Activated CD4-positive, alpha-beta T cell treated with anti-CD3 and anti-CD28 coated beads, Interleukin-2, Interleukin-6, amounts not matched to agents 100 ng/mL and 50 ng/mL, durations not matched to agents 16 hours and 8 hours (primary cell): ENCODE measurements at places on chromosomes 6 and 20.

DNA sequence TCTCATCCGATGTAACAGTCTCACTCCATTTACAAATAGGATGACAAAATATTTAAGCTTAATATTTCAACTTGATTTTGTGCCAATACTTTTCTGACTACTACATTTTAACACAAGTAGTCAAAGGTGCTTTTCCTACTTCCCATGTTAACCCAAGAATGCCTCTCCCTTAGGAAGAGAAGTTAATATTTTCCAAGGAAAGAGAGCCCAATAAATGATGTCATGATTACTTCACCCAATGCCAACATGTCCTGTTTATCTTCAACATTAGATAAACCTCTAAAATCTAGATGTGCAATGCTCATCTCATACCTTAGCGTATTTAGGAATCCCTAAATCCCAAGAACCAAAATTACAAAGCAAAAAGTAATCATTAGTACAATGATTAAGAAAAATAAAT lies 156.7 kb upstream of the TENT5A start:
- no peak for DNase-seq

- no peak for DNase-seq
Observed at GRCh38 chr6:137656735-137657134, 162.5 kb upstream of the OLIG3 start.

GRCh38 chr6:37822851-37823682 lies 3.5 kb downstream of the ZFAND3 start:
- DNase-seq = peak; percentile 18

DNA sequence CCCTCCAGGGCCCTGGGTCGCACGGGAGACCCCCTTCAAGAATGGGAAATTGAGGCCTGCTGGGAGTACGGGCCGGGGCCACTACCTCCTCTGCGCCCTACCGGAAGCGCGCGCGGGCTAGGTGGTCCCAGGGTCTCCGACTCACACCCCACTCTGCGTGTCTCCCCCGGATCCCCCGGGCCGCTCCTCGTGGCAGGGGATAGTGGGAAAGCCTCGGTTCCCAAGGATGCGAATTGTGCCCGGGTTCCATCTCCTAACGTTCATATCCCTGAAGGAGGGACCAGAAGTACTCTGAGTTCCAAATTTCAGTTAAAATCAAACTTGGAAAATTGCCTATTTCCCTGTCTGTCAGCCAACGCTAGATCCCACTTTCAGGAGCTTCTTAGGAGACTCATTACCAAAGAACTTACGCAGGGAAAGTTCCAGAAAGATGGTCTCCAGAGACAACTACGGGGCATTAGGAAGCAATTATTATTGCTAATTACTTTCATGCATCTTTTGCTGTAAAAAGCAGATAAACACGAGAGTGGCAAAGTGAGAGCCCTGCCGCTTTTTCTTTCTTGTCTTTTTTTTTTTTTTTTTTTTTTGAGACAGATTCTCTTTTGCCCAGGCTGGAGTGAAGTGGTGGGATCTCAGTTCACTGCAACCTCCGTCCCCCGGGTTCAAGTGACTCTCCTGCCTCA lies 858 bp downstream of the FAM83D start:
- DNase-seq = no peak

GRCh38 chr20:24684421-24684871 lies 215.0 kb downstream of the SYNDIG1 start:
- no peak for DNase-seq

DNA sequence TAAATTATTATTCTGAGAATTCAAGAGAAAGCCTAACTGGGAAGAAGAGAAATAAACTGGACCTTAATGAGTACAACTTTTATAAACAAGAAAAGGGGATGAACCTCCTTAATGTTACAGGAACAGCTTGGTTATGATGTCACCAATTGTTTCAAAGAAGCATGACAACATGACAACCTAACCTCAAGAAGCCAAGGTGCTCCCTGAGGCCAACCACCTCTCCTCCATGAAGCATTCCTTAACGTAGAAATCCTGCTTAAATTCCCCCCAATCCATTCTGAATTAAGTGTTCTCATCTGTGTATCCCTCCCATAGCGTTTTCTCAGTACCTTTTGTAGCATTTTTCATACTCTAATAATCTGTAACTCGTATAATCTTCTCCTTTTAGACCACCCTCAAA lies 1.7 kb downstream of the HBS1L start:
- DNase-seq = peak; percentile 36

DNA sequence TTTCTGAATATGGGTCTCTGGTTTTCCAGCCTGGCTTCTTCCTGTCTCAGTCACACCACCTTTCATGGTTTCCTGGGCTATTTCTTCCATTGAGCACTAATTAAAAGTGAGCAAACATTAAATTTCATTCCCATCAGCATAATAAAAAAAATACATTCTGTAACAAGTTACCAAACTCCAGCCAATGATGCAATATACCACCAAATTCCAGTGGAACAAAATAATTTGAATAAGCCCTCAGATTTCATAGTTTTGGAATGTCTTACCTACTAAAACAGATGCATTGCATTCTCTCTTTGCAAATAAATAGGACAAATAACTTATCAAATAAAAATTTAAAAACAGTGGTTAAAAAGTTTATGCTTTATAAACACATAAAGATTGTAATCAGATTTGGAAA lies 97.8 kb upstream of the PRDM1 start:
- no peak for DNase-seq

GRCh38 chr6:89927791-89928550 lies 33.7 kb downstream of the GJA10 start:
- no peak for DNase-seq

- DNase-seq = peak; percentile 56
Observed at GRCh38 chr6:41439524-41440418, 104.4 kb downstream of the NCR2 start.

DNA sequence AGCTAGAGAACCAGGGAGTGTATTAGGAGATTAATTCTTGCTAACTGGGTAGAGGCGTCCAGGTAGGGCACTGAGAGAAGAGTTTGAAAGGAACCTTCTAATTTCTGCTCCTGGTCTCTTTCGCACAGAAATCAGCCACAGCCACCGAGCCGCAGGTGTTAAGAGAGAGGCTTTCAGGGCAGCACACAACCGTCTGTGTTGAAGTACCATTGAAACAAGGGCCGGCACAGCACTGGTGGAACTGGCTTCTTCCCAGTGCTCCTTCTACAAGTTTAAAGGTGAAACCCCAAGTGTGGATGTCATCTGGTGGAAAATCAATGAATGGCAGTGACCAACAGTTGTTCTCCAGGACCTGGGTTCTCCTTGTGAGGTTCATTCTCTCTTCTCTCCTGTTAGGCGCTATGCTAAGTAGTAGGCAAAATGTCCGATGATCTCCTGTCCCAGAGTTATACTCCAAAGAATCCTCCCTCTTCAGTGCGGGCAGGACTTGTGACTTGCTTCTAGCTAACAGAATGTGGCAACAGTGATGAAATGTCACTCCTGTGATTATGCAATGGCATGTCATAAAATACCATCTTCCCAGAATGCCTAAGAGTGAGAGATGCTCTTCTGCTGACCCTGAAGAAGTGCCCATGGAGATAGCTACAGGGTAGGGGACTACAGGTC lies 15.0 kb upstream of the RIN2 start:
- DNase-seq = no peak

- peak; percentile 44 for DNase-seq
Observed at GRCh38 chr6:112117554-112117953, 30.2 kb downstream of the FAM229B start.

DNA sequence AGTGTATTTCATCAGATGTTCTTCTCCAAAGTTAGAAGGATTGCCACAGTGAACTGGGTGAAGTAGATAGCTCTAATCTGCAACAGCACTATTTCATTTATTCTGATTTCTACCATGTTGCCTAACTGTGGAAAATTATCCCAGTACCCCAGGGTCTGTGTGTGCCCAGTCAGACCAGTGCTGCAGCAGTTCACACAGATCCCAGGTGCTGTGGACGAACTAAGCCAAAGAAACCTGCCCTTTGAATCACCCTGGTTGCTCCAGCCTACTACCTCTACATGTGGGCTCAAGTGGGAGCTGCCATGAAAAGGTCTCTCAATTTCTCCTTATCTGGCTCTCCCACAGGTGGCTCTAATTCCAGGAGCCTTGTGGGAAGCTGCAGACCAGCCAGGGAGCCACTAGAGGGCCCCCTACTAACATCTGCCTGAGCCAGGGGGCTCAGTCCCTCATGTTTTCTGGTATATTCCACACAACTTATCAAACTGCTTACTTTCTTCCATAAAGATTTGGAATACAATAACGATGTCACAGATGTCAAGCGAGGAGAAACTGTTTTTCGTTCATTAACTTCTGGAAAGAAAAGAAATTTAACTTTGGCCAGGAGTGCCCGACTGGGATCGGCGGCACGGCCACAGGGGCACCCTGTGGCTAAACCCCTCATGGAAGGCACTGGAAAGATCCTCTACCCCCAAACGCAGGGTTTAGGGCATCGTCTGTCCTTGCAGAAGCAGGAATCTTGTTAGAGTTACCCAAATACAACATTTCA lies 31.6 kb upstream of the LY86 start:
- peak; percentile 65 for DNase-seq

GRCh38 chr6:82182756-82183155 lies 64.8 kb downstream of the IBTK start:
- DNase-seq = peak; percentile 48

DNA sequence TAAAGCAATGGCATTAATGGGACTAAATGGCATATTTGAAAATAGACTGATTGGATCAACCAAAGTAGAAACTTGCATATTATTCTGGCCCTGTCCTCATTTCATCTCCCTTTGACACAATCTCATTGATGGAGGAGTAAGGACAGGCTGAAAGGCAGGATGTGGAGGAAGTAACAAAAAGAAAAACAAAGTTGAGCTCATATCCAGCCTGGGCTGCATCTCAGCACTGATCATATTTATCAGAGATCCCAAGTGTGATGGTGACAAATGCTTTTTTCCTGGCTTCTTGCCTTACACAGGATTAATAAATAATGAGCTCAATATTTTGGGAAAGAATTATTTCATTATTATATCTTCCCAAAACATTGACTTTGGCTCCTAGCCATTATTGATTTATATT lies 622.7 kb downstream of the CD109 start:
- no peak for DNase-seq

- no peak for DNase-seq
Observed at GRCh38 chr6:43123461-43124314, 47.4 kb upstream of the SRF start.

DNA sequence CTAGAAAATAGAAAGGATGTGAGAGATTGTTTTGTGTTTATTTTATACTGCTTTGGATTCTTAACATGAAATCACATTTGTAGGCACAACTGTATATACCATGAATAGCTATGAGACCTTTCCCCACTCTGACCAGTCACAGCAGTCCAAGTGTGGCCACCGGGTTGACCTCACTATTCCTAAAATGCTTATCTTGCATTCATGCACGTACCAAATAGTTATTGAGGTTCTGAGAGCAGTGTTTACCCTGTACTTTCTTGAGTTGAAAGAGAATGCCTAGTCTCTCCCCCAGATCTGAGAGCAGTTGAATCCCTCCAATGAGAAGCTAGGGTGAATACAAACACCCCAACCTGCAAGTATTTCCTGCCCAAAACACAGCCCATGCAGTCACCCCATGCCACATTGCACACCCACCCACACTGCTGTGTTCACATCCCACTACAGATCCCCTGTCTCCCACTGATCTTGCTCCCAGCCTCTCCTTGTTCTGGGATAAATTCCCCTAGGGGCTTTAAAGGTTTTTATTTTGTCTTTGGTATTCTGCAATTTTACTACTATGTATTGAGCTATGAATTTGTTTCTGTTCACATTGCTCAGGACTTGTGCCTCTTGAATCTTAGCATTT lies 51.6 kb downstream of the GOPC start:
- DNase-seq = no peak

DNA sequence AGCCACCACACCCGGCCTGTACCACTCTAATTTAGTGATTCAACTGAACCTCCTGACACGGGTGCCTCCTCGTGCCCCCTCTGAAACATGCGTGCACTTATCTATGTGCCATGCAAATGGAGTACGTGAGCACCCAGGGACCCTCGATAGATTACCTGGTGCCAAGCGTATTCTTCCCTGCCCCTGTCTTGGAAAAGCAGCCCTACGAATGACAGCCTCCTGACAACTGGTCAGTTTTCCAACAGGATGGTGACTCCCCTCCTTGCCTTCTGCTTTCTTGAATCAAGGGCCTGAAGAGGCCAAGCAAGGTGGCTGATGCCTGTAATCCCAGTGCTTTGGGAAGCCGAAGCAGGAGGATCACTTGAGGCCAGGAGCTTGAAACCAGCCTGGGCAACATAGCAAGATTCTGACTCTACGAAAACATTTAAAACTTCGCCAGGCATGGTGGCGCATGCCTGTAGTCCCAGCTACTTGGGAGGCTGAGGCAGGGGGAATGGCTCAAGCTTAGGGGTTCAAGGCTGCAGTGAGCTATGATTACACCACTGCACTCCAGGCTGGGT lies 25.4 kb upstream of the SYNJ2 start:
- DNase-seq = no peak

GRCh38 chr6:13903364-13903763 lies 21.4 kb upstream of the RNF182 start:
- no peak for DNase-seq

DNA sequence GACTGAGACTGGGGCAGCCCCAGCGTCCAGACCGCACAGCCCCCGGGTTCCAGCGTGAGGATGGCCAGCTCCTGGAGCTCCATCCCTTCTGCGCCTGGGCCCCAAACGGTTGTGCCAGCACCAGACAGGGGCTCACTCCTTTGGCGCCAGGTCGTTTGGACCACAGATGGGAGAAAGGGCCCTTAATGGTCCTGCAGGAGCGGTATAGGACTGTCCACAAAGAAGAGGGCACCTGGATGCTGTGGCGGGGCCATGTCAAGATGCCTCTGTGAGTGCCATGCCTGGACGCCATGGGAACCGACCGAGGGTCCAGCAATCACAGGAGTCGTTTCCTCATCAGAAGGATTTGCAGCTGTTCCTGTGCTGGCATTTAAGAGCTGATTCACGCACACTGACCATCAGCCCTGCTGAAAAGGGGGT lies 82.7 kb downstream of the DLL1 start:
- no peak for DNase-seq

DNA sequence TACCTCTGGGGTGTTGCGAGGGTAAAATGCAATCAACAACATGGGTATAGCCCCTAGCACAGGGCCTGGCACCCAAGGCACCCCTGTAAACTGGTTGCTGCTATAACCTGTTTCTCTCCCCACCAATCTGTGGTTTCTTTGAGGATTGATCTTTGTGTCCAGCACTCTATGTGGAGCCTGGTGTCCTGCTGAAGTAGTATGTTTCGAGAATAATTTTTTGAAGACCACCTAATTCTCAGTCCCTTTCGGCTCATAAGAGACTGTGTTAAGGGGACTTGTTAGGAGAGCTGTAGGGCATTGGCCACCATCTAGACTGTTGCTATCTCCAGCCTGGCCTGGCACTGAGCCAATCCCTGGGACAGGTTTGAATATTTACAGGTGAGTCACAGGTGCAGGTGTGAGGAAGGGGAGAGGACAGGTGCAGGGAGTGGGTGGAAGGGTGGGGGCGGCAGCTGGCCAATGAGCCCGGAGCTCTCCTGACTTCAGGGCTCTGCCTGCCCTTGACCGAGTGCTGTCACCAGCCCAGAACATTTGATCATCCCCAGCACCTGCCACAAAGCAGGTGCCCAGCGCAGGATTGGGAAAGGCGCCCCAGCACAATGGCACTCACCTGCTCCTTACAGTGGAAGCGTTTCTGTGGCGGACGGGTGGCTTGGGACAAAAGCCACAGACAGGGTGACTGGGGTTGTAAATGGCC lies 8.1 kb upstream of the C20orf144 start:
- no peak for DNase-seq
